CD8-positive, alpha-beta T cell (primary cell): ENCODE measurements at places on chromosomes 6 and 20.

GRCh38 chr6:33623895-33624381, 2.8 kb downstream of the ITPR3 start:
- no peak for DNase-seq

DNA sequence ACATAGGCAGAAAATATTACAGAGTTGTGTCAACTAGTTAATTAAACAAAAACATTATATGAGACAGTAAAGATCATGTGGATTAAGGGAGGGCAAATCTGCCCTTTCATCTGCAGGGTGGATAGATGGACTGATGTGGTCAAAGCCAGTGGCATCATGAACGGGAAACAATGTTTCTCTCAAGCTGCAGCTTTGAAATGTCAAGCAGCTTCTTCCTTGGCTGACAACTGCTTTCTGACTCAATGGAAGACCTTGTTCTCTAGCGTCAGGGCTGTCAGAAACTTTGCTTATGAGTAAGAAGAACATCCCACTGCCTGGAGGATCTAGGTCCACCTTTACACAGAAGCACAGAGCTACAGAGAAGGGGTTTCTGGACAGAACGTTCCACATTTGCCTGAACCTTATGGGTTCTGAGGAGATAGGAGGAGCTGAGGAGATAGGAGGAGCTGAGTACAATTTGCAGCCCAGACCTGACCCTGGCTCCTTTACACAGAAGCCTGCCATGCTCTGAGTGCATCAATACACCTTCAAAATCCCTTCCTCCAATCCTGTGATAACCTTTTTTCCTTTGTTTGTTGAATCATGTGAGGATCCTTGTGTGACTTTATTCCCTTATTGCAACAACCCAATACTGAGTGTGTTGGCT, 6.1 kb downstream of the CST5 start:
- peak; percentile 23 for DNase-seq

DNA sequence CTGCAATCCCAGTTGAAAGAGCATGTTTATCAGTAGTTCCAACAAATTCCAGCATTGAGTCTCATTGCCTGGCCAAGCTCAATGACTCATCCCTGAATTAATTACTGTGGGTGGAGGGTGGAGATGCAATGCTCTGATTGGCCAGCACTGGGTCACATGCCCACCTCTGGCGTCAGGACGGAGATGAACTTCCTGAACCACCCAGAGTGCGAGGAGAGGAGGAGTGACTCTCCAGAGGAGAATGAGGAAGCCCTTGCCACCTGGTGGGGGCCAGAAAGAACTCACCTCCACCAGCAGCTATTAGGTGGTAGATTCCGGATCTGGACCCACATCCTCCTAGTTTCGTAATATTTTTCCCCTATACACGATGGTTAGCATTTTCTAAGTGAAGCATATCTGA, 283.9 kb downstream of the TBC1D7 start:
- DNase-seq: no peak

DNA sequence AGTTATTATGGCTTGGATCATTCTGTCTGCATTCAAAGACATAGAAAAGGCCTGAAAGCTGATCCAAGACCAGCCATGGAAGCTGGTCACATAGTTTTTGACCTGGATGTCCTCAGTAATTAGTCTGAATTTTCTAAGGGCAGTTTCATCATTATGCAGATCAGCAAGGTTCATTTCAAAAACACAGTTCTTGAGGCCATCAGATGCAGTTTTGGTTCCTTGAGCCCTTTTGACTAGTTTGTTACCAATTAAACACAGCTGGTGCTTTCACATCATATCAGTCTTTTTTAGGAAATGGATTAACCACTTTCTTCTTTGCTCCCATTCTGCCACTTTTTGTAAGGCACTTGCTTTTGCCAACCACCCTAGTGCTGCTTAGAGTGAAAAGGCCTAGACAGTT, 129.4 kb downstream of the NCOA3 start:
- DNase-seq: no peak

- DNase-seq: no peak
Measured at GRCh38 chr6:106740287-106740686, 110.9 kb downstream of the QRSL1 start.

- no peak for DNase-seq
Measured at GRCh38 chr6:134816300-134816699, 133.6 kb downstream of the ALDH8A1 start.

GRCh38 chr6:110951986-110952794, 6.3 kb upstream of the GTF3C6 start:
- DNase-seq: no peak

- DNase-seq: no peak
Measured at GRCh38 chr6:154261688-154262397, 94.8 kb downstream of the IPCEF1 start.

- DNase-seq: no peak
Measured at GRCh38 chr20:61353261-61354000, 101.4 kb downstream of the CDH4 start.

GRCh38 chr6:29517728-29518440, 30.1 kb upstream of the MAS1L start:
- DNase-seq: no peak

DNA sequence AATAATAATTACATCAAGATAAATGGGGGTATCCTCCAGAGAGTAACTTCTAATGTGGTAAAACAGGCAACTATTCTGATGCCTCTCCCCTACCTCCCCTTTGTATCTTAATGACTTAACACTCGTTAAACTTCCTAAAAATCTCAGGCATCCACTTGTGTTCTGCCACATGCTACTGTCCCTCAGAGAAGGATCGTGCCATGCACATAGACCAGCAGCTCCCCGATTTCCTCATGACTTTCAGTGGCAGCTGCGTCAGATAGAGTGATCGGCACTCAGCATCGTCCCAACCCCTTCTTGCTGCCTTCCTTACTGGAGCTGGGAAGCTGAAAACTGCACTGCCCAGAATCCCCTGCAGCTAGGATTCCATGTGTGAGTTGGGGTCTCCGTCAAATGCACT, 32.1 kb downstream of the RIPOR2 start:
- DNase-seq: no peak

DNA sequence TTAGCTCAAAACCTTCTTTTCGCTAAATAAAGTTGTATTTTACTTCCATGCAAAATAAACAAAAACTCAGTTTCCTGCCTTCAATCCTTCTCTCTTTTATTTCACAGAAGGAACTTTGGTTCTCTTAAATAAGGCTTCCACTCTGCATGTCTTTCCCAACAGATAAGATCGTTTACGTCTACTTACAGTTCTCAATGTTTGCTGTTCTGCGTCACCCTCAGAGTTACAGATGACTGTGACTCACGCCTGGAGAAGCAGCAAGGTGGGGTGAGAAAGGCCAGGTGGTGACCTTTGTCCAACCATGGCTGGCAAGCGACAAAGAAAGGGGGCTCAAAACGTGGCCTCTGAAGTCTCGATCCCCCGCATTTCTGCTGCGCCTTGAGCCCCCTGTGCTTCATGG, 51.4 kb upstream of the RPS6KA2 start:
- DNase-seq: no peak

DNA sequence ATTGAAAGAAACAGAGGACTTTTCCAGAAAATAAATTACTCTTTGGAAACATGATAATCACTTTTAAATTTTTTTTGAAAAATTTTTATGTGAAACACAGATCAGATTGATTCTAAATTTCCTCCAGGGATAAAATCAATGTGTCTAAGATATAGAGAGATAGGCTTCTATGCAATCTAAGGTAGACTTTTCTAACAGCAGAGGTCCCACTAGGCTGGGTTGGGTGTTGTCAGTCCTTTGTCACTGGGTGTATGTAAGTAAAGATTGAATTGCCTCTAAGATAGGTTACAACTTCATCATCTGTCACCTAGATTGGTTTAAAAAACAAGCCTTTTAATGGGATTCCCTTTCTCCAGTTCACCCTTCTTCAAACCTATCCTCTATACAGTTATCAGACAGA, 449.9 kb downstream of the DHX35 start:
- no peak for DNase-seq

DNA sequence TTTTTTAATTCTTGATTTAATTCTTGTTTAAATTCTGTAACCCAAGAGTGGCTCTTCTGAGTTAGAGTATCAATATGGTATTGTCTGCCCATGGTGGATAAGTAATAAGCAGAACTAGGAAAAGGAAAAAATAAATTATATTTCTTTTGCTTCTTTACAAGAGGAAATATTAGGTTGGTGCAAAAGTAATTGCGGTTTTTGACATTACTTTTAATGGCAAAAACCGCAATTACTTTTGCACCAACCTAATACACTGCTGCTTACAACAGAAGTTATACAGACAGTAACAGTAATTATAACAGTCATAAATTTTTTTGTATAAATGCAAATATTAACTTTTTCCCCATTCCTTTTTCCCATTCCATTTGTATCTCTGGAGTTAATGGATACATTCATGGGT, 65.6 kb downstream of the HS3ST5 start:
- DNase-seq: no peak

- DNase-seq: no peak
Measured at GRCh38 chr6:27545271-27546046, 72.6 kb upstream of the ZNF184 start.

GRCh38 chr6:137951064-137951597, 84.1 kb downstream of the TNFAIP3 start:
- no peak for DNase-seq

- DNase-seq: no peak
Measured at GRCh38 chr6:39608652-39609345, 116.4 kb downstream of the KIF6 start.

GRCh38 chr6:140867336-140867735, 1265.4 kb upstream of the GJE1 start:
- no peak for DNase-seq

GRCh38 chr20:64035066-64035932, 683 bp upstream of the C20orf204 start:
- peak; percentile 79 for DNase-seq

DNA sequence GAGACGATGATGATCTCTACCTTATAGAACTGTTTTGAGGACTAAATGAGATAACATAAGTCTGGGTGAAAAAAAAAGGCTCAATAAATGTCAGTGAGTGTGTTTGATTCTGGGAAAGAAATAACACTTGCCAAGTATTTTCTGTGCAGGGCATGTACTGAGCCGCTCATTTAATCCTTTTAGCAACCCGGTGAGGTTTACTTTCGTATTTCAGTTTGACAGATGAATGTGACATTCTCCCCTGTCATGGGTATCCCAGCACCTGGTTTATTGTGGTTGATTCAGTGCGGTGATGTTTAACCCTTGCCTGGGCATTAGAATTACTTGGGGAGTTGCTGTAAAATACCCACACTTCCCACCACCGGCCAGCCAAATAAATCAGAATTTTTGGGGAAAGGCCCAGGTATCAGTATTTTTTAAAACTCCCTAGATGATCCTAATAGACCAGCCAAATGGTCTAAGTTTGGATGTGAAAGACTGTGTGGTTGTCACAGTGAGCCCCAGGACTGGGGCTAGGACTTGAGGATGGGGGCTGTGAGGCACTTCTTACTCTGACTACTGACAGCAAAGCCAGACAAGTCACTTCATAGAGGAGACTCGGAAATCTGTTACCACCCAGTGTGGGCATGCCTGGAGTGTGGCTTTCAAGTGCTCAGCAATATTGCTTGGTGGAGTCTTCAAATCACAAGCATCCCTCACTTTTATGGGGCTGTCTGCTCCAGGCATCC, 100.2 kb upstream of the KCNG1 start:
- no peak for DNase-seq

- no peak for DNase-seq
Measured at GRCh38 chr20:34084227-34084923, 27.7 kb downstream of the EIF2S2 start.

- DNase-seq: no peak
Measured at GRCh38 chr20:48785801-48786200, 42.0 kb downstream of the PREX1 start.

GRCh38 chr6:57252975-57253374, 30.9 kb upstream of the RAB23 start:
- DNase-seq: no peak

DNA sequence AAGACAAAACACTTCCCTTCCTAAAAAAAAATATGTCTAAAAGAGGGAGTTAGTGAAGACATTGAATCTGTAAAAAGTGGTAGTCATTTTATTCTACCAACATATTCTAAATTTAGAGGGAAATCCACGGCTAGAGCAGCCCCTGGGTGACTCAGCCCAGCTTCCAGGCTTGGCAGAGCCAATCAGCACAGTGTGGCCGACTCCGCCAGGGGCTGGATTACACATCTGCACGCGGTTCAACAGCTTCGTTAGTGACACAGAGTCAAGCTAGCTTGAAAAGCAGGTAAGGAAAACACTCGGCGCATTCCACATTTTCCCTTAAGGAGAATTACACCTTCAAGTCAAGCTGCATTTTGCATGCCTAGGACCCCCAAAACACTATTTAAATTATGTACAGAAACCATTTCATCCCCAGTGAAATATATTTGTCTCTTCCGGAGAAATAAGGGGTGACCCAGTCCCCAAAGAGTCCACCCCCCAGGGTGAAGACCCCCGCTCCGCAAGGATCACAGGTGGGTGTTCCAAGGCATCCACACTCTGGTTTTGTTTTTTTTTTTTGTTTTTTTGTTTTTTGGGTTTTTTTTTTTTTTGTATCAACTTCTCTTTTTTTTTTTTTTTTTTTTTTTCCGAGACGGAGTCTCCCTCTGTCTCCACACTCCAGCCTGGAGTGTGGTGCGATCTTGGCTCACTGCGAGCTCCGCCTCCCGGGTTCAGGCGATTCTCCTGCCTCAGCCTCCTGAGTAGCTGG, 58.4 kb upstream of the ARID1B start:
- DNase-seq: no peak

- no peak for DNase-seq
Measured at GRCh38 chr6:4806337-4806725, 30.1 kb downstream of the CDYL start.

DNA sequence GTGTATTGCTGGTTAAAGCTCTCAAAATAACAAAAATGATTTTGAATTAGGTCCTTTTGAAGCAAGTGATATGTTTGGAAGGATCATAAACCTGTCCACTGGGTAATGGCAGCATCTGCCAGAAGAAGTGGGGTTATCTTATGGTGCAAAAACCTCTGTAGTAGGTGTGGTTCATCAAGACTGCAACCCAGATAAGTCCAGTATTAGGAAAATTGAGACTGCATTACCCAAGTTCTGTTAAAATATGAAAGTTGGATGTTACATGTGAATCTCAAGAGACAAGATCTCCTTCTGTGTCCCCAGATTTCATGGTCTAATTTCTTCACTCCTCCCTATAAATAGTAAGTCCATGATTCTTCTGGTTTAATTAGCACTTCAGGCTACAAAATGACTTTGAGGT, 59.4 kb downstream of the RPRD1B start:
- no peak for DNase-seq

DNA sequence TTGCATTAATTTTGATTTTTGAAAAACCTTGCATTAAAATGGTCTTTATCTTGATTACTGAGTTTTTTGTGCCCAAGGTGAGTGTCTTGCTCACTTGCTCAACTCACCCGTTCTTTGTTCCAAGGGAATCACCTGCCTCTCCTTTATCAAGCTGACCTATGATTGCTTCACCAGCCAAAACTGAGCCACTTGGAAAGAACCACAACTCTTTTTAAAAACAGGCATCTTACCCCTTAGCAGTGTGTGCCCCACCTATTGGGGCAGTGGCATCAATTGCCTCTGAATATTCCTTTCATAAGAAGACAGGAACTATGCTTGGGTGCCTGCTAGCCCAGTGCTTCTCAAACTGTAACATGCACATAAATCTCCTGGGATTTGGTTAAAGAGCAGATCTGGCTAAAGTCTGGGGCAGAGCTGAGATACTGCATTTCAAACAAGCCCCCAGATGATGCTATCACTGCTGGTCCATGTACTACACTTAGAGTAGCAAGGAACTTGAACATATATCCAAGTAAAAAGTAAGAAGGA, 3.3 kb upstream of the STK38 start:
- no peak for DNase-seq

- no peak for DNase-seq
Measured at GRCh38 chr6:84415068-84415467, 187.6 kb upstream of the CEP162 start.

- DNase-seq: peak; percentile 35
Measured at GRCh38 chr6:90083891-90084290, 189.6 kb downstream of the GJA10 start.

GRCh38 chr6:131250122-131250521, 114.9 kb downstream of the AKAP7 start:
- no peak for DNase-seq
